ENCODE measurements at places on chromosomes 13 and 19. TPM values are rescaled to one million over a fixed set of nuclear protein-coding genes. Genes with fewer than 3 reads are reported as not detected.

DNA sequence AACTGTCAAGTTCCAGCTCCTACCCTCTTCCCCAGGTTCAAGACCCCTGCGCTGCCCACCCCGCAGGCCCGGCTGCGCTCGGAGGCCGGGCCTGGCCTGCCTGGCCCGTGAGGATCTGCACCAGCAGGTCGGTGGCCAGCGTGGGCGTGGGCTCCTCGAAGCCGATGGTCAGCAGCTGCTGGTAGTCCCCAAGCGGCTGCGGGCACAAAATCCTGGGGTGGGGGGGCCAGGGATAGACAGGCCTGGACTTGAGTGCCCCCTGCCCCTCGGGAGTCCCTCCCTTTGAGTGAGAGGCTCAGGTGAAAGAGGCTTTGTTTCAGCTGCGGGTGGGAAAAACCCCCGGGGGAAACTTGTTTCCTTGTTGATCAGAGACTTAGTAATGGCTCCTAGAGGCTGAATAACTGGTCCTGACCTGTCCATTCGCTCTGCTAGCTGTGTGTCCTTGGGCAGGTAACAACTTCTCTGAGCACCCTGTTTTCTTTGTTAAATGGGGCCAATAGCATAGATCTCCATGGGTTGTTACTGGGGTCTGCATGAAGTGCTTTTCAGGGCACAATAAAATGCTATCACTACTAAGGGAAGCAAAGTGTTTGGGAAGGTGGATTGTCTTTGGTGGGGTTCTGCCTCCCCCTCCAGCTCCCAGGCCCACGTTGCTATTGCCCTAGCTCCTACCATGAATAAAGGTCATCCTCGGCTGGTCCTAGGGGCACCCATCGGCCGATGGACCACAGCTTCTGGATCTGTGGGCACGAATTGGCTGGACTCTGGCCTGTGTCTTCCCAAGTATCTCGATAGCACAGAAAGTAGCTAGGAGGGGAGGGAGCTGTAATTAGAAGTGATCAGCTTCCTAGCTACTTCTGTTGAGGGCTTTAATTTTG lies 3.5 kb downstream of the C19orf67 start:
- peak; percentile 22 for DNase-seq

GRCh38 chr13:76425935-76426334 lies 460.3 kb downstream of the KCTD12 start:
- DNase-seq: no peak

- DNase-seq: no peak
Observed at GRCh38 chr13:77409412-77409811, 82.5 kb upstream of the MYCBP2 start.

DNA sequence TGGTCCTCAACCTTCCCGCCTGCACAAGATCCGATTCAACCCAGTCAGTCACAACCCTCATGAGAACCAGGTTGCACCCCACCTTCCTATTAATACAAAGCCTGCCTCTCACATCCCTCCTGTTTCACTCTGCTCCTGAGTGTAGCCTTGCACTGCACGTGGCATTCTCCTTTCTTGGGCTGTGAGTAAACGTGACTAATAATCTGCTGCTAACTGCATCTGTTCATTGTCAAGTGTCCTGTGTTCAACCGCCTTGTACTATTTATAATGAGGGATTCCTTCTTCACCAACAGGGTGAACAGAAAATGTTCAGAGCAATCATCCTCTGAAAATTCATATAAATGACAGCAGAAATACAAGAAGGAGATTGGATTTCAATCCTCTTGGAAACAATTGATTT lies 1608.2 kb downstream of the SLITRK5 start:
- DNase-seq: no peak

DNA sequence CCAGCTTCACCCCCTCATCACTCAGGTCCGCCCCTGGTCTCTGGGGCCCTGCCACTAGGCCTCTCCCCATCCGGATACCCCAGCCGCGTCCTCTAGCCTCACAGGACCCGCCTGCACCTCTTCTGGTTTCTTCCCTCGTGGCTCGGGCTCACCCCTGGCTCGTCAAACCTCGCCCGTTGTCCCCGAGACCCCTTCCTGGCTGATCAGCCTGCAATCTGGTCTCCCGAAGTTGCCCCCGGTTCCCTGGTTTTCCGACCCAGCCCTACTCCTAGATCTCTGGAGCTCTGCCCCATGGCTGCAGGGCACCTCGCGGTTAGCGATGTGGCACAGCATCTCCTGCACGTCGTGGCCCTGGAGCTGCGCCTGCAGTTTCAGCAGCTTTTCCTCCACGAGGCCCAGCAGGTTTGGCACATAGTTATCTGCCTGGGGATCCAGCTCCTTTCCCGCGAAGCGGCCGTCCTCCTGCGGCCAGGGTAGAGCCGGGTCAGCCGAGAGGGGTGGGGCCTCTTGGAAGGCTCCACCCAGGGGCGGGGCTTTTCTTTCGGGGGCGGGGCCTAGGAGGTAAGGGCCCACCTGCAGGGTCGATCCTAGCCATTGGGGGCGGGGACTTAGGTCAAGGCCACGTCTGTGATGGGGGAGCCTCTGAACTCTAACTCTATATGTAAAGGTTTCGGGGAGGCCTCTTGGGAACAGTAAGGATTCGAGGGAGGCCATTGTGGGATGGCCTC lies 2.4 kb upstream of the RGL3 start:
- DNase-seq: peak; percentile 49

DNA sequence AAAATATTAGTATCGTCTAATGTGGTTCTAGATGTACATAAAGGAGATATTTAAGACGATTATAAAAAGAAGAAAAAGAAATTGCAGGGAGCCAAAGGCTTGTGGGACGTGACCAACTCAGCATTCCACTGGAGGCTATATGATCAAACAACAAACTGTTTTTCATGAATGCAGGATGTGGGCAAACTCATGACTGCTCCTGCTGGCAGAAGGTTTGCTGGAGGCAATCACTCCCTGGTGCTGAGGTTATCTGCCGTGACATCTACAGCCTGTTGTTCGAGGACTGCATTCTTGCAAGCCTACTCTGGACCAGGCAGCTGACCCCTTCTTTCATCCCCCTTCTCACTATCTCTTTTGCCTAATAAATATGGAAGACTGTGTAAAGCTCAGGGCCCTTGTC lies 518.1 kb downstream of the UQCRFS1 start:
- DNase-seq: no peak

GRCh38 chr19:53541971-53542370 lies 4.0 kb downstream of the ZNF331 start:
- no peak for DNase-seq

DNA sequence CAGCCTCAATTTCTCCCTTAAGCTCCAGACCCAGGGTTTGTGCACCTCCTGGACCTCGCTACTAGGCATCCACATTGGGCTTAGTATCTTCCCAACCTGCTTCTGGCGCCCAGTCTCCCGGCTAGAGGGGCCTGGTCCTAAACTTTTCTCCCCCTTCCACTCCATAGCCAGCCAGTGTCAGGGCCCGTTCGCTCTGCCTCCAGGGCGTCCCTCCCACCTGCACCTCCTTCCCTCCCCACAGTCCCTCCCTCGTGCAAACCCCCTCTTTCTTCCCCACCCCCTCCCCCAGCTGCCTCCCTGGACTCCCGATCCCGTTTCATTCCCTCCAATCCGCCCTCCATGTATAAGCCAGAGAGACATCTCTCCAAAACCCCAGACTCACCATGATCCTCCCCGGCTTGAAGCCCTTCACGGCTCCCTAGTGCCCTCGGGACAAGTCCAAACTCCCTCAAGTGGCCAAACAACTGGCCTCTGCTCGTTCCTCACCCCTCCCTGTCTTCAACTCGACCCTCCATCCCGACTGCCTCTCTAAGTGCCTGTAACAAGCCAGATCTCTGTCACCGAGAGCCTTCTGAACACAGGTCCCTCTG lies 997 bp upstream of the SAMD4B start:
- DNase-seq: no peak

DNA sequence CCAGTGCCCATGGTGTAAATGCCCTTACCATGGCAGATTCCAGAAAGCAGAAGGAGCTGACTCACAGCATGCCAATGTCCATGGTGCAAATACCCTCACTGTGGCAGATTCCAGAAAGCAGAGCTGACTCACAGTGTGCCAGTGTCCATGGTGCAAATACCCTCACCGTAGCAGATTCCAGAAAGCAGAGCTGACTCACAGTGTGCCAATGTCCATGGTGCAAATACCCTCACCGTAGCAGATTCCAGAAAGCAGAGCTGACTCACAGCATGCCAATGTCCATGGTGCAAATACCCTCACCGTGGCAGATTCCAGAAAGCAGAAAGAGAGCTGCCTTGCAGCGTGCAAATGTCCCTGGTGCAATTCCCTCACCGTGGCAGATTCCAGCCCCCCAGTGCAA lies 163.8 kb upstream of the SOX1 start:
- no peak for DNase-seq

- no peak for DNase-seq
Observed at GRCh38 chr13:113646921-113647340, 11.1 kb downstream of the ATP4B start.

DNA sequence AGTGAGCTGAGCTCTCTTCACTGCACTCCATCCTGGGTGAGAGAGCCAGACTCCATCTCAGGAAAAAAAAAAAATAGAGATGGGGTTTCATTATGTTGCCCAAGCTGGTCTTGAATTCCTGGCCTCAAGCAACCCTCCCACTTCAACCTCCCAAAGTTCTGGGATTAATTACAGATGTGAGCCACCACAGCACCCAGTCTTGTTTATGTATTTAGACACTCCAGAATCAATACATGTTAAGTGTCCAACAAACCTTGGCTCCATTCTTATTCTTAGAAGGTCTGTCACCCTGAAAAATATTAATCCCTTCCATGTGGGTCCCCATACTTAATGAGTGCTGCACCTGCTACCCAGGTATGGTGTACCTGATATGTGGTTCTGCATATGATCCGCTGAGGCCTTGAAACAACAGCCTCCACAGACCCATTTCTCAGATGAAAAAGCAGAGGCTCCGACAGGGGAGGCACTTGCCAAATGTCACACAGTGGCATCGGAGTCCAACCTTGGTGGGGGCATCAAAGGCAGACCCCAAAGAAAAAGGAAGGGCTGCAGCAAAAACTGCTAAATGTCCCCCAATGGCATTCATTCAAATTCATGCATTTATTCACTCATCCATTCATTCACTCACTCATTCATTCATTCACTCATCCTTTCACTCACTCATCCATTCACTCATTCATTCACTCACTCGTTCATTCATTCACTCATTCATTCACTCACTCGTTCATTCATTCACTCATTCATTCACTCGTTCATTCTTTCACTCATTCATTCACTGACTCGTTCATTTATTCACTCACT lies 16.7 kb downstream of the TICAM1 start:
- DNase-seq: no peak

DNA sequence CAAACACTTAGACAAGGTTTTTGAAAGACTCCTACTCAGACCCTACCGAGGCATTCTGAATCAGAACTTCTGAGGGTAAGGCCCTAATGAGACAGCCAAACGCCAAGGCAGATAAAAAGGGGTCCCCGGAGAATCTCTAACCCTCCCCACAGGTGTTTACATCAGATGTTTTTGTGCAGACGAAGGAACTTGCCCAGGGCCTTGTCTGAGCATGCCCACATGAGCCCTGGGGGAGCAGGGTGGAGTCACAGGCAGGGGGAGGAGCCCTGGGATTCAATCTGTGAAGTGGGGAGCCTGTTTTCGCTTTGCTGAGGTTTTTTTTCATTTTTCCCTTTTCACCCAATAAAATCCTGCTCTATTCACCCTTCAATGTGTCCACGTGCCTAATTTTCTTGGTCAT lies 61.6 kb upstream of the MED4 start:
- DNase-seq: peak; percentile 26

DNA sequence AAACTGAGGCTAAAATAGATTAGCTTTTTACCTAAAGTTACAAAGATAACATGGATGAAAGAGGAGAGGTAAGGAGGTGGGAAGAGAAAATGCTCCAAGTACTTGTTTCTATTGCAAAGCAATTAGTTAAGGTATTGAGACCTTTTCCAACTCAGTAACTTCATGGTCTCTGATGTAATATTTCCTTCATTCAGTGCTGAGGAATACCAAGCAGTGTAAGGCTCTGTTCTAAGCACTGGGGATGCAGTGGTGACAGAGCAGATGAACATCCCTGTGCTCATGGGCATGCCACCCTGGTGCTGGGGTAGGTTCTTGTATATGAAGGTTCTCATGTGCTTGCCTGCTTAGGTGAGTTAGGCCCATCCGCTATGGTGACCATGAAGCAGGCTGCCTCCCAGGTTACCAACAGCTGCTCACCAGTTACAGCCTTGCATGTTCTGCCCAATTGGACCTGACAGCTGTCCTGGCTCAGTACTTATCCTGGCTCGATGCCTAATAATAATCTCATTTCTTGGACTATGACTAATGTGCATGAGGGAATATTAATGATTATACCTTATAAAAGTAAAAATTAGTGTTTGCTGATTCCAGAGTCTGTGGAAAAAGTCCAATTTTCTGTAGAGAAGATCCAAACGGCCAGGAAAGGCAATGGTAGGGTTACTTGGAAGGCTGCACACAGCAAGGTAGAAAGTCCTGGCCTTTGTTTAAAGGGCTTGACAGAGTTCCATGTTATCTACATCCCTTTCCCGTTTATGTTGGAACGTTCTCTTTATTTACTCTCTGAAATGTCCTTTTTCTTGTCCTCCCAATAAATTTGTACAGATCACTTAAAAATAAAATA lies 48.3 kb downstream of the LATS2 start:
- no peak for DNase-seq

- DNase-seq: no peak
Observed at GRCh38 chr13:47334173-47334572, 437.3 kb upstream of the HTR2A start.

GRCh38 chr19:4622695-4623421 lies 16.5 kb upstream of the TNFAIP8L1 start:
- no peak for DNase-seq

- no peak for DNase-seq
Observed at GRCh38 chr19:6234527-6234926, 45.2 kb downstream of the MLLT1 start.

GRCh38 chr13:74153316-74153715 lies 19.1 kb upstream of the KLF12 start:
- no peak for DNase-seq

- DNase-seq: no peak
Observed at GRCh38 chr13:44417876-44418275, 44.3 kb downstream of the SERP2 start.

DNA sequence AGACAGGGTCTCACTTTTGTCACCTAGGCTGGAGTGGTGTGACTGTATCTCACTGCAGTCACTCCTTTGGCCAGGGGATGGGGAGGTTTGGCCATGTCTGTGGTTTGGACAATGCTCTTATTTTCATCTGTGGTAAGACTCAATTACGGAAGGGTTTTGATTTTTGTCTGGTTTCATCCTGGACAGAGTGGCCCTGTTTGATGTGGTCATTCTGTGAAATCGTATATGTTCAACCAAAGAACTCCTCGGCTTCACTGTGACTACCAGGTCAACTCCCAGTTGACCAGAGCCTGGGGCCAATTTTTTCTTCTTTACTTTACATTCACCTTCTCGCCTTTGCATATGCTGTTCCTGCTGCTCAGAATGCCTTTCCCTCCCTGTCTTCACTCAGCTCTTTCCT lies 6.8 kb upstream of the CCDC124 start:
- peak; percentile 28 for DNase-seq

The IZUMO1 gene
- polyA plus RNA-seq: not detected

The ADAMTSL5 gene
- polyA plus RNA-seq: 0.43 TPM

The SLC25A42 gene
- polyA plus RNA-seq: 10.4 TPM

The RGS9BP gene
- 0.12 TPM for polyA plus RNA-seq

The ANKRD24 gene
- polyA plus RNA-seq: 0.24 TPM

The SIGLEC5 gene
- not detected for polyA plus RNA-seq

The ELAVL3 gene
- not detected for polyA plus RNA-seq

The C19orf53 gene
- polyA plus RNA-seq: 185 TPM

The CYP4F2 gene
- not detected for polyA plus RNA-seq

The FBXL12 gene
- polyA plus RNA-seq: 14.2 TPM

The SLC39A3 gene
- polyA plus RNA-seq: 63.7 TPM

The ZNF284 gene
- 0.99 TPM for polyA plus RNA-seq

The NKG7 gene
- 7,925 TPM for polyA plus RNA-seq

The STARD13 gene
- not detected for polyA plus RNA-seq
